Activated CD4-positive, alpha-beta T cell treated with anti-CD3 and anti-CD28 coated beads, Interleukin-2, amount 50 U/mL, for 16 hours (primary cell): ENCODE measurements at places on chromosomes 5 and 9.
A peak's percentile ranks its signal among the peaks of the same experiment; 100 is the strongest.

- DNase-seq, result no peak
Observed at GRCh38 chr5:11733185-11733839, 170.9 kb downstream of the CTNND2 start.

DNA sequence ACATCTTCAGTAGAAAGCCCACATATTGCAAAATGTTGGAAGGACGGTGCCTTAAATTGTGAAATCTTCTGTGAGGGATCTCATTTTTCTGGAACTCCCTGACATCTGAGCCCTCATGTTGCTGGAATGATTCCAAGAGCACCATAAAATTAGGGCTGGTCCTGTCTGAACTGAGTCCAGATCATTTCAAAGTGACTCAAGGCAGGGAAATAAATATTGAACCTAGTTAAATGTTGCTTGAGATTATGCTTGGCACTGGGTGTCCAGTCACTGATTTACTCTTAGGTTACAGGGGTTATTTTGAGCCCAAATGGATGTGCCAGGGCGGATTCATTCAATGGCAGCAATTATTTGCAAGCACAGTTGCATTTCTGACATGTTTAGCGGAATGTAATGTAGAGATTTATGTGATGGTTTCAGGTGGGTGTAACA is 437.0 kb downstream of the PIK3R1 start:
- DNase-seq, result no peak

GRCh38 chr9:93134015-93134739 is at the start of gene NINJ1:
TSS of gene NINJ1 (minus strand) at chr9:93134251. CDS start at chr9:93134217, 34 bp downstream.
- peak; percentile 81 for DNase-seq

- DNase-seq, result no peak
Observed at GRCh38 chr5:56356121-56356835, 123.1 kb upstream of the ANKRD55 start.

- DNase-seq, result no peak
Observed at GRCh38 chr5:112156211-112156610, 262.9 kb downstream of the EPB41L4A start.

DNA sequence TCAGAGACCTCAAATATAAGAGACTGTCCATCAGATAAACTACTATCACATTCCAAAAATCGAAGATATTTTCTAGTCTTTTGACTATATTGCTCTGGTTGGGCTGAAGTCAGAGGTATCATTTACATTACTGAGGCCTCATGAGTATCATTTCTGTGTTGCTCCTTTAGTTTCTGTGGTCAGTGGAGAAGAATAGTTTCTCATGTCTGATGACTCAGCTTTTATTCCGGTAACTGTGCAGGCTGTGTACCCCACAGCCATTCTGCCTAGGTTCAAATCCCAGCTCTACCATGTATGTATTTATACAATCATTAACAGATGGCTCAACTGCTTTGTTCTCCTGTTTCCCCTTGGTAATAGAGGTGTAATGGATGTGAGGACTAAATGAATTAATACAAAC is 179.3 kb downstream of the ALDH1A1 start:
- no peak for DNase-seq

GRCh38 chr5:135880801-135881200 is 14.8 kb downstream of the IL9 start:
- no peak for DNase-seq

DNA sequence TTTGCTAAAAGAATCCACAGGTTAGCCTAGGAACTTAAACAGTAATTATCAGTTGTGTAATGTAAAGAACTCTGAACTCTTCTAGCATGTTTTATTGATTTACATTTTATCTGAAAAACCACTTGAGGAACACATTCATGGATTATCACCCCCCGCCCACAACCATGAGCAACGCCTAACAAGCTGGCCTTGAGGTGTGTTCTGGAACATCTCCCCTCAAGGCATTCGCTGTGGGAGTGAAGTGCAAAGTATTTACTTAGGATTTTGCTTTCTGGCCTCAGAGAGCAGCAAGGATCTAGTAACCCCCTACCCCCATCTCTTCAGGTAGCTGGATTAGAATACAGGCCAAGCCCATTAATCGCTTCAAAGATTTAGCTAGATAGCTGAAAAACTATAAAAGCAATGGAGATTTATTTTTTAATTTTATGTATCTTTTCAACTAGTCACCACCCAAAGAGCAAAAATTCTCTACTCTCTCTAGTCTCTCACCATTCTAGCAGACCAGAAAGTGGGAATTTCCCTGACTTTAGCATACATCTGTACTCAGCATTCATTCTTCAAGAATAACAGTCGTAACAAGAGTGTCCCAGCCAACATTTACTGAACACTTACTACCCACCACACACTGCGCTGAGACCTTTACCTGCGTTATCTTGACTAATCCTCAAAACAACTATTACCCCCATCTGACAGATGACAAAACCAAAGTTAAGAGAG is 37.2 kb downstream of the DDX31 start:
- no peak for DNase-seq

GRCh38 chr9:129554649-129555048 is 66.3 kb downstream of the C9orf50 start:
- DNase-seq, result no peak

DNA sequence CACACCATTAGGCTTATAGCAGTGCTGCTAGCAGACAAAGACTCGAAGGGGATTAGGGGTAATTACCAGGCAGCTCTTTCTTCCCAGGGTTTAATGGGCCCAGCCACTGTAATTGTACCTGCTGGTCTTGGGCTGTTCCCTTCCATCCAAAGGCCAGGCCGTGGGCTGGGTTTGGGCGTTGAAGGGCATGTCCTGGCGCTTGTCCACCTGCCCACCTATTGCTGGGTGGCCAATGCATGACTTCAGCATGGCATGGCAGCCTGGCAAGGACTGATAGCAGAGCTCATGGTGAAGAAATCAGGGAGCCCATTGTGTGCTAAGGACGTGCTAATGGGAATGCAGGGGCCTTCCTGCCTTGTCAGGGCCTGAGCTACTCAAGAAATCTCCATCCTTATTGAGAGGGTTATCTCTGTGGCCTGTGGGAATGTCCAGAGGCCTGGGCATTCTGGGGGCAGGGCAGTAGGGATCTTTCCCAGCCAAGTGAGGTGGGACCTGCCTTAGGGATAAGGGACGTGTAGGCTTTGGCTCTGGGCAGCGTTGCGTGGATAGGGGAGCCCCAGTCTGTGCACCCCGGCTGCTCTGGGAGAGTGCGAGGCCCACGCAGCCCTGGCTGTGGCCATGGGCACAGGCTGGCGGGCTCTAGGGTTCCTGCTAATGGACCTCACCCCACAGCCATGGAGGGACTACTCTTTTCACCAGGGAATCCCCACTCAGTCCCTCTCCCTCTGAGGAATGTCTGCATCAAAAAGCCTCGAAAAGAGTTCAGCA is 116.1 kb upstream of the PITX1 start:
- DNase-seq, result no peak

DNA sequence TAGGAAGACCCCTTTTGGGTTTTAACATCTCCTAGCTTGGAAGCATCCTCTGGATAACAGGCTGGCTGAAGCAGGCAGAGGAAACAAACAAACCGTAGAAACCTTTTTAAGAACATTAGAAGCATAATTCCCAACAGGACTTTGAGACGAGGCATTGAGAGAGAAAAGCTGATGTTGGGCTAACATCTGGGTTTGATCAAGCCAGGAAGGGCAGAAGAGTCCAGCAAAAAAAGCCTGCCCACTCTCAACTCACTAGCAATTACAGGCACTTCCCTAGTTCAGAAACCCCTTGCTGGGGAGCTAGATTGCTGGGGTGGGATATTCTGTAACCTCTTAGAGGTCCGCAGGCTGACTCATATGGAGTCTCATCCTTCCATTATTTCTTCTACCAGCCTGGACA is 75.4 kb upstream of the CTNNA1 start:
- no peak for DNase-seq
